Stimulated activated CD4-positive, alpha-beta T cell treated with anti-CD3 and anti-CD28 coated beads, Interleukin-1b, Interleukin-23, amount 100 ng/mL, for 1 hour (primary cell): ENCODE measurements at places on chromosomes 4 and X.

- no peak for DNase-seq
These were observed 288.8 kb downstream of the INPP4B start for GRCh38 chr4:142557239-142557801.

DNA sequence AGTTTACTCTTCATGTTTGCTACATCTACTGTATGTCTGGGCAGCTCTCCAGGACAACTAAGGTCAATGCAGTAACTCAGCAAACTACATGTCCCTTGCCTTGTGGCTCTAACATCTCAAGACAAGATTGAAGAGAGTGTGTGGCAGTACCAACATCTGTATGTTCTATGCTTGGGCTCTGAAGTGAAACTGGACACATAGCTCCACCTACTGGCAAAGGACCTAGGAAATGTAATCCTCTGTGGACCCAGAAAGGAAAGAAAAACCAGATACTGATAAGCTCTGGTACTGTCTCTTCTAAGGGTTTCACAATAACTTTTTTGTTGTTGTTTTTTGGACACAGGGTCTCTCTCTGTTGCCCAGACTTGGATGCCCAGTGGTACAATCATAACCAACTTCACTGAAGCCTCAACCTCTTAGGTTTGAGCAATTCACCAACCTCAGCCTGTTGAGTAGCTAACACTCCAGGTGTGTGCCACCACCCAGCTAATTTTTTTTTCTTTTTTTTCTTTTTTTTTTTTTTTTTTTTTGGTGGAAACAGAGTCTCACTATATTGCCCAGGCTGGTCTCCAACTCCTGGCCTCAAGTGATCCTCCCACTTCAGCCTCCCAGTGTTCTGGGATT lies 64.1 kb downstream of the QDPR start:
- DNase-seq, result peak; percentile 10

DNA sequence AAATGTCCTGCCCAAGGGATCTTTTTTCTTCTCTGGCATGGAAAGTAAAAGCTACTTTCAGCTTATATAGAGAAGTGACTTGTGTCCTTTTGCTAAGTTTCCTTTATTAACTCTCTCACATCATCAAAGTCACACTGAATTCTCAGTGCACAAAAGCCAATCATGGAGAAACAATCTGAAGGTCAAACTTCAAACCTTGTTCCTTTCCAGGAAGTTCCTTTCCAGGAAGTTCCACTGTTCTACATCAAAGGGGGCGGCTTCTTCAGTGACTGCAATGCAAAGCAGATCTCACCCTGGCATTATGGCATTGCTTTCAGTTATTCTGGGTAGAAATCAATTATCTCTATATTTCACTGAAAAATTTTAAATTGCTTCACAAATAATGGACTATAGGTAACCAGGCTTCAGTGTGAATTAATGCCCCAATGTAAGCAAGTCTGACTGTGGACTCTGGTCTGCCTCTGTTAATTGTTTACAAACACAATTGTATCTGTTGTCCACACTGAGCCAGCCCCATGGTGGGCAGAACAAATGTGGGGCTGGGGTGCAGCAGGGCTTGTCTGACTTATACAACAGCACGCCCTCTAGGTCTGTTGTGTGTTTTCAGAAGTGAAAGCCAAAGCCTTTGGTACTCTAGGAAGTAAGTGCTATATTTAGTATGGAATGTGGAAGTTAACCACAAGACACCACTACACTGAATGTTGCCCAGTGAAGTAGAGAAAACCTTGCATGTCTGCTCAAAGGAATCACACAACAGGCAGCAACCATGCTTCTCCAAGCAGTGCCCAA lies 98.8 kb downstream of the CDS1 start:
- no peak for DNase-seq

DNA sequence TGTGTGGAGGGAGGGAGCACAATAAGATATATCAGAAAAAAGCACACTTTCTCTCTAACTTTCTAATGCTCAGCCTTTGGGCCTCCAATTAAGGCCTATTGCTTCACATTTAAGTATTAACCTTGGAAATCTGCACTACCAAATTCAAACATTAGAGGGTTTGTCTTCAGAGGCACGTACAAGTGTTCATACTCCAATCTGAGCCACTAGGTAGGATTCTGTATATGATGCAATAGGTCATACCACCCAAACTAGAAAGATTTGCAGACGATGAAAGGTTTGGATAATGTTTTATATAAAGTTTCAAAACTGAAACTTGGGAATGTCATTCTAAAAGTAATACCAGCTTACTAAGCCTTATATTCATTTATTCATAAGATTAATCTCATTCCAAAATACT lies 106.4 kb downstream of the MID1 start:
- no peak for DNase-seq

DNA sequence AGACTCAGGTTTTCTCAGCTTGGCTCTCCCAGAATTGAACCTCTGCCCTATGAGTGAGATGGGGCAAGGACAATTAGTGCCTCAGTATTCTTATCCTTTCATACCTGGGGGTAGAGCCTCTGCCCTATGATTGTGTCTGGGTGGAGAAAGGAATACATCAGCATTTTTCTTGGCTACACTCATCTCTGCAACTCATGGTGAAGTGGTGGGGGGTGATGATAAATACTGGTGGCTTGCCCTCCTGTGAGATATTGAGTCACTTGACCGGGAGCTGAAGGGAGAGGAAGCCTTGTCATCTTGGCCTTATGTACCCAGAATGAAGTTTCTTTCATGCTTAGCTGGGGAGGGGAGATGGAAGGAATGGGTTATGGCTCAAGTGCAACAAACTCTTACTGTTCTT lies 71.3 kb upstream of the ENOX2 start:
- DNase-seq, result no peak

DNA sequence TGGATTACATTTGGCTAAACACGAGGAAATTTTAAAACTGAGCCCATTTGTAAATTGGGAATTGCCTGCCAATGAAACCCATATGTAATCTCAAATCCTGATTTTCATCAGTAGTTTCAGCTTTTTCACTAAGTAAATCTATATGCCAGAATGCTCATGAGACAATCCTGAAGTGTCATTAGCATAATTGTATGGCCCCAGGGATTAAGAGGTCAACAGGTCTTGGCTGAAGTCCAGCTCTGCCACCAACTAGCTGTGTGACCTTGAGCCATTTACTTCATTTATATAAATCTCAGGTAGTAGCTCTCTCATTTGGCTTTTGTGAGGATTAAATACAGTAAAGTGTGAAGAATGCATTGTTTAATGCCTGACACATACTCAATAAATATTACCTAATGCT lies 320.5 kb upstream of the EMCN start:
- DNase-seq, result no peak

GRCh38 chrX:122625239-122625638 lies 558.8 kb upstream of the GRIA3 start:
- no peak for DNase-seq

GRCh38 chr4:98394134-98394533 lies 132.9 kb downstream of the RAP1GDS1 start:
- DNase-seq, result no peak

GRCh38 chr4:147846318-147847155 lies 114.6 kb downstream of the ARHGAP10 start:
- DNase-seq, result no peak

DNA sequence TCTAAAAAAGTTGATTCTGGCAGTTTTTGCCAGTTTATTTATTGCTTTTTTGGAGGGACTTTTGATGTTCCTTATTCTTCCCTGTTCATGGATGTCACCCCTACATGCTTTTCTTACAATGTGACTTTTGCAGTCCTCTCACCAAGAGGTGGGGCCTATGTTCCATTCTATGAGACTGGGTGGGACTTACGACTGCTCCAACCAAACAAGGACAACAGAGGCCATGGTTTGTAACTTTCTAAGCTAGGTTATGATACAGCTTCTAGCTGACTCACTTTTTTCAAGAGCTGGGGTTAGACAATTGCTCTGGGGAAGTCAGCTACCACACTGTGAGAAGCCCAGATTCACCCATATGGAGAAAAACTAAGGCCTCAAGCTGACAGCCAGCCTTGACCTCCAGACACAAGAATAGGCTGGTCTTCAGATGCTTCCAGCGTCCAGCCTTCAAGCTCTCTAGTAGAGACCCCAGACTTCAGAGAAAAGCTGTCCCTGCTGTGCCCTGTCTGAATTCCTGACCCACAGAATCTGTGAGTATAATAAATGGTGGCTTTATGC lies 39.5 kb downstream of the ENOPH1 start:
- DNase-seq, result no peak

- no peak for DNase-seq
These were observed 43.8 kb upstream of the GPR173 start for GRCh38 chrX:53004811-53005210.

GRCh38 chr4:61985426-61985825 lies 785.3 kb downstream of the ADGRL3 start:
- no peak for DNase-seq

- DNase-seq, result peak; percentile 56
These were observed 54.5 kb downstream of the RAB40A start for GRCh38 chrX:103464774-103465117.

- DNase-seq, result no peak
These were observed 767.5 kb downstream of the DMD start for GRCh38 chrX:32443841-32444240.

DNA sequence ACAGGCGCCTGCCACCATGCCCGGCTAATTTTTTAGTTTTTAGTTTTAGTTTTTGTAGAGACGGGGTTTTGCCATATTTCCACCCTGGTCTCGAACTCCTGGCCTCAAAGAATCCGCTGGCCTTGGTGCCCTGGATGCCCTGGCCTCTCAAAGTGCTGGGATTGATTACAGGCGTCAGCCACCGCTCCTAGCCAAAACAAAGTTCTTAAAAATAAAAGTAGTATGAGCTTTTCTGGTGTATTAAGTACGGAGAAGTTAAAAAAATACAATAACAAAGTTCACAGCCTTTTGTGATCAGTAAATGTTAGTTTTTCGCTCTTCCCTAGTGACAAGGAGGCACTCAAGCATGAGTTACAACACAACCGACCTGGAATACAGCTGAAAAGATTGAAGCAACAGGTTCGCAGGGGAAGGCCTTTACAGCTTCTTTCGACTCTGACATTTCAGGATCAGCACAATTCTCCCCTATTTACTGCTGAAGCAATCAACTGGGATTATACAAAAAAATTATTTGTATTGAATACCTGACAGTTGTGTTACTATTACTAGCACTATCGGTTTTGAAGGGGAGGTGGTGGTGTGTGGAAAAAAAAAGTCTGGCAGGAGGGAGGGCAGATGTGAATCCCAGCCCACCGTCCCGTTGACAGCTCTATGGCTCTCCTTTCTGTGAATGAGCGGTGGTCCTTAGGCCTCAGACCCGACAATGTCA lies 893 bp upstream of the METAP1 start:
- DNase-seq, result no peak

DNA sequence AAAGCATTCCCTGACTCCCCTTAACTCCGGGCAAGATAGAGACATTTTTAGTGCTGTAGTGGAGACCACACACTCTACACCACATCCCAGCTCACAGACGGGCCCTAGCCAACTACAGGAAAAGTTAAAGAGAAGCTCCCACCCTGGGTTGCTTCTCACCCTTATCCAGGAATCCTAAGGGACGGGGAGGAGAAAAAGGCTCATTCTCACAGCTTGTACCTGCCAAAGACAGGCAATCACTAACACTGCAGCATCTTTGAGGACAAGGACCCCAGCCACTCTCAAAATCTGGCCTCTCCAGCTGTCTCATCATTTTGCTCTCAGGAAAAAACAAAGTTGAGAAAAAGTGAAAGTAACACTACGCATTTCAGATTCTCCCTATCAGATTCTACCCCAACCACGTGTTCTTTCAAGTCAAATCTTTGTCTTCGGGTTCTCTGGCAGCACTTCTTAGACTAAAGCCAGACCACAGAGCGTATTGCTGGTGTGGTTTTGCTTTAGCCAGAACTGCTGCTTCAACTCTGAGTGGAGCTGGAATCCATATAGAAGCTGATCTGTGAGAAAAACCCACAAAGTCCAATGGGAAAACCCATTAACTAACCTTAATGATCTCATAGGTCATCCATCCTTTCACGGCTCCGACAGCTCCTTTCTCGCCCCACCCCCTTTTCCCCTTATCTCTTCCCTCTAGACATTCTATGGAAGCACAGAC lies 605.9 kb upstream of the DIPK2B start:
- DNase-seq, result no peak

DNA sequence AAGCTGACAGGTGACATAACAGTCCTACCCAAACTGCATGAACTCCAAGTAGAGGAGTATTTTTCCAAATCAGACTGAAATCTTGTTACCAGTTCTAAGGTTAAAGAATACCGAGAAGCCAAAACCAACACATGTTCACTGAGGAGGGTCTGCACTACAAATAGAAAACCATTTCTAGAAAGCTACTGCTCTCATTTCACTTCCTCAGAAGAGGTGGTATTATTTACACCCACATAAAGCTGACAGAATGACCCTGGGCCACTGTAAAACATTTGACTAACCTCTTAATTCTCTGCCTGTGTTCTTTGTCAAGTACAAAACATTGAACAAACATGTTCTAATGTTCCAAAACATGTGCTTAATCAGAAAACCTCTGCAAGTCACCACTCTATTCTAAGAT lies 95.8 kb downstream of the IQCM start:
- DNase-seq, result no peak

- no peak for DNase-seq
These were observed 1.5 kb downstream of the GRID2 start for GRCh38 chr4:92305148-92305877.

GRCh38 chr4:89338206-89338605 lies 30.6 kb upstream of the GPRIN3 start:
- no peak for DNase-seq

DNA sequence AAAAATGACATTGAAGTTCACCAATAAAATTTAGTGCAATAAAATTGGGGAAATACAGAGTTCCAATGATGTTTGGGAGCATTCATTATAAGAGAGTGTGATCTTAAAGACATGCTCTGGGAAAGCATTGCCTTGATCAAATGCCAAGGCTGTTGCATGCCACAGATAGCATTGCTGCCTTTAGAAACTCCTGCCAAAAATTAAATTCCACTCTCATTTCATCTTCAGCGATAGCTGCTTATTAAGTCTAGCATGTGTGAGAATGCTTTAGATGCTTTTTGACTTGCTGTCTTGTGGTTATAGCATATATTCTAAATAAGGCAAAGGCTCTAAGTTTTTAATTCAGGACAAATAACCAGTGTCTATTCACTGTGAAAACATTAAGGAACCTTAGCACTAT lies 49.3 kb downstream of the NPNT start:
- DNase-seq, result no peak

GRCh38 chr4:13364653-13365052 lies 119.5 kb downstream of the RAB28 start:
- DNase-seq, result no peak

- DNase-seq, result no peak
These were observed 85.8 kb upstream of the PUDP start for GRCh38 chrX:7233580-7234406.

GRCh38 chr4:7161721-7162214 lies 30.6 kb upstream of the SORCS2 start:
- DNase-seq, result no peak

- DNase-seq, result no peak
These were observed 36.1 kb downstream of the COPS4 start for GRCh38 chr4:83071116-83071515.

- DNase-seq, result no peak
These were observed 63.9 kb downstream of the LCORL start for GRCh38 chr4:17957688-17958087.

GRCh38 chr4:20318001-20318908 lies 66.5 kb downstream of the SLIT2 start:
- no peak for DNase-seq
